ENCODE measurements at places on chromosomes 13 and 19. TPM values are rescaled to one million over a fixed set of nuclear protein-coding genes. Genes with fewer than 3 reads are reported as not detected.

GRCh38 chr19:27833031-27833430, 1379.9 kb downstream of the UQCRFS1 start:
- no peak overlapping the region for H3K4me3 ChIP-seq
- no peak overlapping the region for H3K27ac ChIP-seq
- no peaks in the 10 kb centered on the region for H3K27me3 ChIP-seq
- no peak for DNase-seq
- no peaks in the 10 kb centered on the region for H3K36me3 ChIP-seq

DNA sequence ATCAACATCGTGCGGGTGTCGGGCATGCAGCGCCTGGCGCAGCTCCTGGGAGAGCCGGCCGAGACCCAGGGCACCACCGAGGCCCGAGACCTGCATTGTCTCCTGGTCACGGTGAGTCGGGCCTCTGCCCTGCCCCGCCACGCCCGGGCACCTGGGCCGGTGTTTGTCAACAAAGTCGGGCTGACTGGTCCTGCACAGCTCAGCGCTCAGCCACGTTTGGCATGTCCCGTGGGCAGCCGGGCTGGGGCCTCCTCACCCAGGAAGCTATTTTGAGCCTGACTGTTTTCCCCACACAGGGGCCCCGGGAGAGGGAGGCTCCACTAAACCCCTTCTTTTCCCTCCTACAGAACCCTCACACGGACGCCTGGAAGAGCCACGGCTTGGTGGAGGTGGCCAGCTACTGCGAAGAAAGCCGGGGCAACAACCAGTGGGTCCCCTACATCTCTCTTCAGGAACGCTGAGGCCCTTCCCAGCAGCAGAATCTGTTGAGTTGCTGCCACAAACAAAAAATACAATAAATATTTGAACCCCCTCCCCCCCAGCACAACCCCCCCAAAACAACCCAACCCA, 1.3 kb downstream of the GADD45B start:
- H3K4me3 ChIP-seq = peak overlapping the region; percentile 73
- H3K36me3 ChIP-seq = no peaks in the 10 kb centered on the region
- no peaks in the 10 kb centered on the region for H3K27me3 ChIP-seq

DNA sequence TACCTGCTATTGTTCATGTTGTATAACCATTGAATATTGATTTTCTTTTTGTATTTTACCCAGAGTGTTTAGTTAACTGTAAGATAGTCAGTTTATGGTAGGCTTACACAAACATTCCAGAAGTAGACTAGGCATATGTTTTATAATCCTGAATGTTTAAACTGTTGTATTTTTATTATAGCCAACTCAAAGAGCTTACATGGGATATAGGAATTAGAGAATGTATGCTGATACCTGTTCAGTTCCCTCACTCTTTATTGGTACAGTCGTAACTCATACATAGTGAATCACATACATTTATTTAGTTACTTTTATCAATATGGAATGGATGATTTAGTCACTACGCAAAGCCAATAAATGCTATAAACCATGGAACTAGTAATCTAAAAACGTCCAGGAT, 657.9 kb downstream of the SLITRK5 start:
- DNase-seq = no peak
- H3K36me3 ChIP-seq = no peaks in the 10 kb centered on the region
- H3K27me3 ChIP-seq = no peaks in the 10 kb centered on the region
- no peaks in the 10 kb centered on the region for H3K4me1 ChIP-seq

DNA sequence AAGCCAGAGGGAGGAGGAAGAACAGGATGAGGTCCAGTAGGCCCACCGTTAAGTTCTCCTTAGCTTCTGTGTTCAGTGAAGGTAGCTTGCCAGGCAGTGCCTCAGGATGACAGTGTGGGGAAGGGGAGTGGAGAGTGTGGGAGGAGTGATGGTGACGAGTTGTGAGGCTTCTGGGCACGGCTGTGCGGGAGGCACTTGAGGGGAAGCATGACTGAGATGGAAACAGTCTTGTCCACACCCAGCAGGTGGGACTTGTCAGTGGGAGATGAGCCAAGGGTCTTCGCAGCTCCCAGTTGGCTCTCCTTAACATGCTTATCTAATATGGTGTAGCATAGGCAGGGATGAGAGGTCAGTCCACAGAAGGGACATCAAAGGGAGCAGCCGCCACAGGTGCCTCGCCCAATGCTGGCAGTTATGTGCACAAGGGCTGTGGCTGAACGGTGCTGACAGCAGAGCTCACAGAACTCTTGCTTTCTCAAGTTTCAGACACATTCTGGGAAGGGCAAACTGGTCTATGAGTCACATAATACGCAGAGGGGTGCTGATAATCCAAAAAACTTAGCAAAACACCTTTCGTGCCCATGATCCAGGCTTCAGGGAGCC, 47.5 kb downstream of the OXGR1 start:
- peak; percentile 50 for DNase-seq
- no peaks in the 10 kb centered on the region for H3K27me3 ChIP-seq
- H3K27ac ChIP-seq = no peak overlapping the region
- no peaks in the 10 kb centered on the region for H3K36me3 ChIP-seq
- no peaks in the 10 kb centered on the region for H3K4me1 ChIP-seq

GRCh38 chr13:64234255-64234654, 2818.6 kb upstream of the PCDH20 start:
- H3K4me1 ChIP-seq = no peaks in the 10 kb centered on the region
- no peak for DNase-seq
- no peaks in the 10 kb centered on the region for H3K36me3 ChIP-seq
- no peaks in the 10 kb centered on the region for H3K27me3 ChIP-seq
- H3K27ac ChIP-seq = no peak overlapping the region

- no peaks in the 10 kb centered on the region for H3K36me3 ChIP-seq
- no peaks in the 10 kb centered on the region for H3K4me1 ChIP-seq
- no peak overlapping the region for H3K27ac ChIP-seq
- H3K27me3 ChIP-seq = no peaks in the 10 kb centered on the region
- no peak for DNase-seq
Measured at GRCh38 chr19:48274938-48275337, 5.1 kb downstream of the ZNF114 start.

ZNF570 gene
- 3.0 TPM for total RNA-seq

GRCh38 chr13:101695870-101696516, 243.5 kb downstream of the ITGBL1 start:
- H3K4me3 ChIP-seq = no peak overlapping the region
- DNase-seq = no peak
- no peaks in the 10 kb centered on the region for H3K4me1 ChIP-seq
